ENCODE measurements at places on chromosomes 6 and 20.

GRCh38 chr6:53111865-53112264 lies 36.8 kb downstream of the GCM1 start:
- DNase-seq: no peak

DNA sequence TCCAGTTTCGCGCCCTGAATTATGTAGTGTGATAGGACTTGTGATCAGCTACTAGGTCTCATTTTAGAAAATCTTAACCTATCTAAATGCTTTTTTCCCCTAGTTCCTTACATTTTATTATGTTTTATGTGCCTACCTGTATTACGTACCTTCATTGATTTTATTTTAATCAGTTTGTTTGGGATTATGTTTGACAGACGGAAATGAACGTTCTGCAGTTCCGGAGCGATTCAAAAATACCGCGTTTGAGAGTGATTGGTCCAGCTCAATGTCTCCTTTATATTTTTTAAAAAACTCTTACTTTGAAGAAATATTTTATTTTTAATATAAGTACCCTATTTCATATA lies 114.3 kb upstream of the BTN3A2 start:
- DNase-seq: no peak

DNA sequence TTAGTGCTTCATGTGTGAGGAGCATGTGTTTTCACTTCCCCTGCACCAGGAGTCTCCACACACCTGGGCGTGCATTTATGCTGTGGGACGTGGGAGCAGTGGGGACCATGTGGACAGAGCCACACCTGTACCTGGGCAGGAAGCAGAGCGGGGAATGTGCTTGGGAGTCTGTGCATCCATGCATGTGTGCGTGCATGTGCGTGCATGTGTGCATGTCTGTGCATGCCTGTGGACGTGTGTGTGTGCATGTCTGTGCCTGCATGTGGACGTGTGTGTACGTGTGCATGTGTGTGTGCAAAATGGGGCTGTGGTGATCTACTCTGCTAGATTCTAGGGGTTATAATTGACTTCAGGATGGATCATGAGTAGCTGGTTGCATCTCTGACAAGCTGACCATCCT lies 224.0 kb upstream of the GMDS start:
- no peak for DNase-seq

DNA sequence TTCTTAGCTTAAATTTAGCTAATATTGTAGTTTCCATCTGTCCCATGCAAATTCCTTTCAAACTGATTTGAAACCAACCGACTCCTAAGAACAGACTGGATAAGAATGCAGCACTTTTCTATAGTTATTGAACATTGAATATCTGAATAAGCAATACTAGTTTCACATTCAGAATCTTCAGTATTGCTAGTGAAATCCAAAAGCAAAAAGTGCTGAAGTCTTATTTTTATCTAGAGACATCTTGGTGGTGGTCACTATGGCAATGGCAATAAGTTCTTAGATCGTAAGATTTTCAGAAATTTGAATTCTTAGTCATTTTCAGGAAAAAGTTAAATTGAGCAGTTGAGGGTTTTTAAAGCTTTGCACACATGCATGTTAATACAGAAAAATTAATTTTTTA lies 2.7 kb downstream of the TFB1M start:
- DNase-seq: no peak

- DNase-seq: no peak
Measured at GRCh38 chr6:111949546-111949945, 76.3 kb upstream of the FYN start.

- DNase-seq: no peak
Measured at GRCh38 chr6:116217069-116217468, 36.8 kb downstream of the TSPYL4 start.

GRCh38 chr20:36277546-36277945 lies 28.6 kb upstream of the DLGAP4 start:
- DNase-seq: no peak

DNA sequence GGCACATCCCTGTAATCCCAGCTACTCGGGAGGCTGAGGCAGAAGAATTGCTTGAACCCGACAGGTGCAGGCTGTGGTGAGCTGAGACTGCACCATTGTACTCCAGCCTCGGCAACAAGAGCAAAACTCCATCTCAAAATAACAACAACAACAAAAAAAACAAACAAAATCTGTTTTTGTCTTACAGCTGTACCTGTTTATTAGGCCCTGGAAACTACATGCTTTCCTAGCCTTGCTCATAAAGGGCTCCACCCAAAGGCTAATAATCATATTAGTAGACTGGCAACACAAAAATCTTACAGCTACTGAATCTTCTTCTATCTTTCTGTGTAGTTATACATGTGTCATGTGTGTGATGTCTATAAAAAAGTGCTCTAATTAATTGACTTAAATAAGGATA lies 503.9 kb upstream of the EYS start:
- no peak for DNase-seq

GRCh38 chr6:130134582-130134981 lies 88.2 kb downstream of the SAMD3 start:
- no peak for DNase-seq

DNA sequence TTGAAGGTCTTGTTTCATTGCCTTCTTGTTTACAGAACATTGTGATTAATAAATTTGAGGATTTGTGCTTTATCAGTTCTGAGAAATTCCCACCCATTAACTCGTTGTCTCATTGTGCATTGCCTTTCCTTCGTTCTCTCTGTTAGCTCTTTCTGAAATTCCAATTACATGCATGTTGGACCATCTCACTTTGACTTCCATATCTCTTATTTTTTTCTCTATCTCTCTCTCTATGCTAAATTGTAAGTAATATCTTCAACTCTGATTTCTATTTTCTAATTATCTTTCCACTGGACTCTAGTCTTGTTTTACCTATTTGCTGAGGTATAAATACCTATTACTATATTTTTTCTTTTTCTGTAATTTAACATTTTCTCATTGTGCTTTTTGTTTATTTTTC lies 92.3 kb downstream of the SHLD1 start:
- no peak for DNase-seq

DNA sequence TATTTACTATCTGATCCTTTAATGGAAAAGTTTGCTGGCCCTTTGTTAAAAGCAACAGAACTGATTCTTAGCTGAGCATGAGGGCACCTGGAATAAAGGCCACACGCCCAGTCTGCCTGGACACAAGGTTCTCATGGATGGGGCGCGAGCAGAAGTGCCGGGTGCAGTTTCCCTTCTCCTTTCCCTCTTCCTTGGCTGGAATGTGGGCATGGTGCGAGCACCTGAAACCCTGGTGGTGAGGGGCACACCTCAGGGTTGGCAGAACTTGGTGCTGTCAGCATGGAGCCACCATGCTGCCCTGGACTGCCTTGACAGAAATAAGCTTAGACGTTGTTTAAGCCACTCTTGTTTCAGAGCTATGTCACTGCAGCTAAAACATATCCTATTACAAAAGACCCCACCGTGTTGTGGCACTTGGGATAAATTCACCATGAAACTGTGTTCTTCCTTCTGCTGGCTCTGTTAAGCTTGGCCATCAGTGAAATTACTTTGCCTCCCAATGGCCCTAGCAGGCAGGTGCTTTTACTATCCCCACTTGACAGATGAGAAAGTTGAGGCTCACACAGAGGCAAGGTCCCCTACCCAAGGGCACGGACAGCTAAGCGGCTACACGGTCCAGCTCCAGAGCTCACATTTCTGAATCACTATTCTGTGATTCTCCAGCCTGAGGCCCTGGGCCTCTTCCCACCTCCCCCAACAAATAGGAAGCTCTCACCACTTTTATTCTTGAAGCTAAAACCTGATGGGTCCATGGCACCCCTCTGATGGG lies 115.9 kb downstream of the PREX1 start:
- no peak for DNase-seq

DNA sequence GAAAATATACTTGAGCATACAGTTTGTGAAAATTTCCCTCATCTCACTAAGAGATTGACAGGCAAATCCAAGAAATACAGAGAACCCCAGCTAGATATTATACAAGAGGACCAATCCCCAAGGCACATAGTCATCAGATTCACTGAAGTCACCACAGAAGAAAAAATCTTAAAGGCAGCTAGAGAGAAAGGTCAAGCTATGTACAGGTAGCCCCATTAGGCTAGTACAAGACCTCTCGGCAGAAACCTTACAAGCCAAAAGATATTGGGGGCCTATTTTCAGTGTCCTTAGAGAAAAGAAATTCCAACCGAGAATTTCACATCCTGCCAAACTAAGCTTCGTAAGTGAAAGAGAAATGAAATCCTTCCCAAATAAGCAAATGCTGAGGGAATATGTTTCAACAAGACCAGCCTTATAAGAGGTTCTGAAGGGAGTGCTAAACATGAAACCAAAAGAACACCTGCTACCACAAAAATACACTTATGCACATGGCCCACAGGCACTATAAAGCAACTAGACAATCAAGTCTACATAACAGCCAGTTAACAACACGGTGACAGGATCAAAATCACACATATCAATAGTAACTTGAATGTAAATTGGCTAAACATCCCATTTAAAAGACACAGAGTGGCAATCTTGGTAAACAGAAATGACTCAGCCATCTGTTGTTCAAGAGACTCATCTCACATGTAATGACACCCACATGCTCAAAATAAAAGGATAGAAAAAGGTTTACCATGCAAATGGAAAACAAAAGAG lies 96.3 kb downstream of the FHL5 start:
- DNase-seq: no peak

DNA sequence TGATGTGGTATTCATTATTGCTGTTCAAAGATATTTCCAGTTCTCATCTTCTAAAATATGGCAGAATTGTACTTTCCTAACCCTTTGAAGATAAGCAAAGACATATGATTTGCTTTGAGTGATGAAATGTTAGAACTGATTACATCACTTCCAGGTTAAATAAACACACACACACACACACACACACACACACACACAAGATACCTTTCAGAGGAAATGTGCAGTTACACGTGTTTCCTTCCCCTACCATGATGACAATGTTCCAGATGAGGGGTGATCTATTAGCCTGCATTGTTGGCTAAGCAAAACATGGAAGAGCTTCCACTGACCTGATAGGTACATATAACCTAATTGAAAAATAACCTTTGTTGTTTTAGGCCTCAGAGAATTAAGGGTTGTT lies 11.7 kb upstream of the FRK start:
- no peak for DNase-seq

DNA sequence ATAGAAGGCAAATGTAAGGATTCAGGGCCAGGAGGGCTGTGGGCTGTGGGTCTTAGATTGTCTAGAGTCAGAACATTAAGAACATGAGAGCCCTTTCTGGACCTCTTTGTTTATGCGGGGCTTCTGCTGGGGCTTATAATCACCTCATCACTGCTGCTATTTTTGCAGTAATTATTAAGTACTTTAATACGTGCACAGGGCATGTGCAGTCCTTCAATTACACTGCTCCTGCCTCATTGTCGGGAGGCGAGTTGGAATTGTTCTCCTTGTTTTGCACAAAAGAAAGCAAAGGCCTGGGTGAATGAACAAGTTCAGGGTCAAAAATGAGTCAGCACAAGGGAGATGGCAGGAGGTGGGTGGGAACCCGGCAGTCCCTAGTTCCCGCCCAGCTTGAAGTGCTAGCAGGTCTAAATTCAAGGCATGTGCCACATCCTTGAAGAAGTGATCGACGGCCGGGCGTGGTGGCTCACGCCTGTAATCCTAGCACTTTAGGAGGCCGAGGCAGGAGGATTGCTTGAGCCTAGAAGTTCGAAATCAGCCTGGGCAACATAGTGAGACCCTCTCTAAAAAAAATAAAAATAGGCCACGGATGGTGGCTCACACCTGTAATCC lies 34.4 kb upstream of the PTPN1 start:
- no peak for DNase-seq

GRCh38 chr6:163773646-163774045 lies 359.1 kb downstream of the QKI start:
- no peak for DNase-seq

DNA sequence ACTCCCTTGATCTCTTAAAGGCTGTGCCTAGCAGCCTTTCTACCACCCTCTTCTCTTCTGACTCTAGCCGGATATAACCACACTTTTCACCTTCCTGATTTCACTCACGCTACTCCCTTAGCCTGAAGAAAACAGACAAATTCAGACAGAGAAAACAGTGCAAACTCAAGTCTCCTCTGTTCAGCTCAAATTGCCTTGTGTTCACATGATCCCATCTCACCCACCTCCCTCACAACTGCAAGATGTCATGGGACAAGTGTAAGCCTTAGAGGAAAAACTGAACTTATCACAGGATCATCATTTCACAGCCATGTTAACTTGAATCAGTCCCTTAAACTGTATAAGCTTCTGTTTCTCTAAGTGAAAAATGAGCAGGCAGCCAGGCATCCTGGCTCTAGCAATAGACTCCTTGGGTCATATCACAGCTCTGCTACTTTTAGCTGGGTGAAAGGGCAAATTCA lies 66.5 kb upstream of the TENT5A start:
- DNase-seq: no peak

- DNase-seq: no peak
Measured at GRCh38 chr6:23277521-23278179, 708.3 kb downstream of the HDGFL1 start.

DNA sequence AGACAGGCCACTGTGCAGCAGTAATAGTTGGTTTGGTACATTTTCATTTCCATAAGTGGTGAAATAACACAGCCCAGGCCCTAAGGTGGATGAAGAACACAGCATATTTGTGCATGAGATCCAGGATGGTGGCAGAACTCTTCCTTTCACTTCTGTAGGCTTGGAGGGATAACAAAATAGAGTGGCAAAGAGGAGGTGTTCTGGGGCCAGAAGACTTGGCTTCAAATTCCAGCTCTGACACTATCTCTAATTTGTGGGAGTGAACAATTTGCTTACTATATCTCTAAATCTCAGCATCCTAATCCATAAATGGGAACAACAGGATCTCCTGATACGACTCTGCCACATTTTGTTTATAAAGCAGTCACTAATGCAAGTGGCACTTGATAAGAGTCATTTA lies 111.7 kb upstream of the FAM184A start:
- no peak for DNase-seq

- DNase-seq: no peak
Measured at GRCh38 chr6:163719028-163719742, 304.7 kb downstream of the QKI start.

All from BJ (cell line).